ENCODE measurements at places on chromosomes 1 and 21. TPM values are rescaled to one million over a fixed set of nuclear protein-coding genes. Genes with fewer than 3 reads are reported as not detected.

GRCh38 chr1:29177022-29177705 lies 4.5 kb downstream of the SRSF4 start:
- DNase-seq, result no peak

DNA sequence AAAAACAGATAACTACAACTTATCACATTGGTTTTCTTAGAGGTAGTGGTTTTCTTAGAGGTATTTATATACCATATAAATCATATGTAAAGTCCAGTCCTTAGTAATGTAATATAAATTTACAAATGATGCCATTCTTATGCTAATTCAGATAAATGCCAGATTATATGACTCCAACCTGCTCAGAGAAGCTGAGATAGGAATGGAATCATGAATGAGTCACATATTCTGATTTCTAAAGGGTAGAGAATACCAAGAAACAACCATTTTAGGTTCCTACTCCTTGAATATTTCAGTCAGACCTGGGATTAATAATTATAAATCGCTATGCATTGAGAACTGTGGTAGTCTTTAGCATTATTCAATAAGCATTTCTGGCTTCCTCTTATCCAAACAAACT lies 760.1 kb upstream of the NEGR1 start:
- no peak for DNase-seq

DNA sequence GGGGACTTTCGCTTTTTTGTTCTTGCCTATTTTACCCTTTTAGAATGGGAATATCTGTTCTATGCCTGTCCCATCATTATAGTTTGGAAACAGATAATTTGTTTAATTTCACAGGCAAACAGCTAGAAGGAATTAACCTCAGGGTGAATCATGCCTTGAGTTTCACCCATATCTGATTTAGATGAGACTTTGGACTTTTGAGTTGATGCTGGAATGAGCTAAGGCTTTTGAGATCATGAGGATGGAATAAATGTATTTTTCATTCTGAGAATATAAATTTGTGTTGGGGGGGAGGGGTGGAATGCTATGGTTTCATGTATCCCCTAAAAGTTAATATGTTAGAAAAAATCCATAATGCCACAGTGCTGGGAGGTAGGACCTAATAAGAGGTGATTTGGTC lies 56.1 kb upstream of the TACSTD2 start:
- DNase-seq, result no peak

DNA sequence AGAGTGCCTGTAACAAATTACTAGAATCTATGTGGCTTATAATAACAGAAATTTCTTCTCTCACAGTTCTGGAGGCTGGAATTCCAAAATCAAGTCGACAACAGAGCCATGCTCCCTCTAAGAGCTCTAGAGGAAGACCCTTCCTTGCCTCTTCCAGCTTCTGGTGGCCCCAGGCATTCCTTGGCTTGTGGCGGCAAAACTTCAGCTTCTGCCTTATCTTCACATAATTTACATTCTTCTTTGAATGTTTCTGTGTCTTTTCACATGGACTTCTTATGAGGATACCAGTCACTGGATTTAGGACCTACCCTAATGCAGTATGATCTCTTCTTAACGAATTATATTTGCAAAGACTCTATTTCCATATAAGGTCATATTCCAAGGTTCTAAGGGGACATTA lies 324.4 kb downstream of the PCP4 start:
- no peak for DNase-seq

The MAB21L3 gene
- total RNA-seq, result 3.1 TPM
